ENCODE measurements at places on chromosomes 7 and 10. TPM values are rescaled to one million over a fixed set of nuclear protein-coding genes. Genes with fewer than 3 reads are reported as not detected.
A peak's percentile ranks its signal among the peaks of the same experiment; 100 is the strongest.

Gene IL15RA
- total RNA-seq = 1.2 TPM

Gene PLXDC2
- 16.0 TPM for total RNA-seq

Gene TMEM26
- not detected for total RNA-seq

Gene CABCOCO1
- not detected for total RNA-seq

Gene COG5
- total RNA-seq = 66.2 TPM

Gene GPRIN2
- 0.96 TPM for total RNA-seq

Gene IFIT2
- total RNA-seq = 0.86 TPM

Gene UTF1
- total RNA-seq = not detected

Gene FAM24A
- total RNA-seq = not detected

- no peak for DNase-seq
Observed at GRCh38 chr7:4265676-4266075, 416.4 kb upstream of the FOXK1 start.

DNA sequence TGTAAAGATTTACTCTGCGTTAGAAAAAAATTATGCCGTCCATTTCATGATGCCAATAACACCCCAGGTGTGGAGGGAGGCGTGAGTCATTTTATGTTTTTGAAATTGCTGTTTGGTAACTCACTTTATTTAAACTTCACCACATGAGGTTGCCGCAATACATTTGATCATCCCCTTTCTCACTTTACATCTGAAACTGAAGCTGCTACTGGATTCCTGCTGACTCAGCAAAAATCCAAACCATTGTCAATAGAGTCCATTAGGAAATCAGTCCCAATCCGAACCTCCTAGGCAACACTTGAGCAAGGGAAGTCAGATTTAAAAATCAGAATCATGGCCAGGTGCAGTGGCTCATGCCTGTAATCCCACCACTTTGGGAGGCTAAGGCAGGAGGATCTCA is 136.6 kb upstream of the SVIL start:
- no peak for DNase-seq

DNA sequence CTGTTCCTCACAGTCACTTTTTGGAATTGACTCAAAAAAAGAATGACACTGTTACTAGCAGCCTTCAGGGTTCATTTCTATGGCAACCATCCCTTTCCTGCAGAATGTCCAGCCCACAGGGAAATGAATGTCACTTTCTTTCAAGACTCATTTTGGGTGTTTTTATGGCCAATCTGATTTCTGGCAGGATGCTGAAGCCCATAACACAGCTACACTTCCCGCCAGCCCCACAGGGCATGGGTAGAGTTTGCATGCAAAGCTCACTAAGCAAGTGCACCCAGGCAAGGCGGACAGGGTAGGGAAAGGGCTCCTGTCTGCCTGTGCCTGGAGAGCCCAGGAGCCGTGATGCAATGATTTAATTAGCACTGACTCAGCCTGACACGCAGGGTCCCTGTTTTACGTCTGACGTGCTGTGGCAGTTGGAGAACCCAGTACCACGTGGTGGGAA is 26.1 kb upstream of the GPAM start:
- no peak for DNase-seq

- DNase-seq = no peak
Observed at GRCh38 chr10:86712317-86712707, 44.0 kb downstream of the LDB3 start.

GRCh38 chr10:2362331-2362730 is 625.0 kb upstream of the ADARB2 start:
- DNase-seq = no peak

DNA sequence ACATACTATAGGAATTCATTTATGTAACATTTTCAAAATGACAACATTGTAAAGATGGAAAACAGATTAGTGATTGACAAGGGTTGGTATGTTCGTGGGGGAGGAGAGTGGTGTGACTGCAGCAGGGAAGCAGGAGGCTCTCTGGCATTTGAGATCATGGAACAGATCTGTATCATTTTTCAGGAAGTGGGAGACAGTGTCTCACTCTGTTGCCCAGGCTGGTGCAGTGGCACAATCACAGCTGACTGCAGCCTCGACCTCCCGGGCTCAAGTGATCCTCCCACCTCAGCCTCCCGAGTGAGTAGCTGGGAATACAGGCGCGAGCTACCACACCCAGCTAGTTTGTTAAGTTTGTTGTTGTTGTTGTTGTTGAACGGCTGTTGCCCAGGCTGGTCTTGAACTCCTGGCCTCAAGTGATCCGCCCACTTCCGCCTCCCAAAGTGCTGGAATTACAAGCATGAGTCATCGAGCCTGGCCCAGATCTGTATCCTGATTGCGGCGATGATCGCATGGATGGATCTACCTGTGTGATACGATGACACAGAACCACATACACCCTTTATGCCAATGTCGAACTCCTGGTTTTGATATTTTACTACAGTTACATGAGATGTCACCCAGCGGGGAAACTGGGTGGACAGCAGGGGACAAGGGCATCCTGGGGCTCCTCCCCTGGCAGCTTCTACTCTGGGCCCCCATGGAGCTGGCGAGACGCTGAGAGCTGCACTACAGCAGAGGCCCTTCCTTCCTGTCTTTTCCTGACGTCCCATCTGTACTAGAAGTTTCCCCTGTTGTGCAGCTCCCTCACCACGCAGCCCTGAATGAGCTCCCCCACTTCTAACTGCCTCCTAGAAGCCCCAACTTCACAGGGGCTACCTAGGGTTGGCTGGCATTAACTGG is 12.3 kb upstream of the CYTH3 start:
- DNase-seq = peak; percentile 28

- DNase-seq = no peak
Observed at GRCh38 chr7:101114492-101114891, 12.4 kb upstream of the SERPINE1 start.

- DNase-seq = no peak
Observed at GRCh38 chr10:23535381-23535780, 96.5 kb downstream of the OTUD1 start.

GRCh38 chr7:44883961-44884620 is 1.2 kb downstream of the PURB start:
- peak; percentile 32 for DNase-seq

- DNase-seq = no peak
Observed at GRCh38 chr10:30840395-30841050, 191.1 kb downstream of the ZNF438 start.

DNA sequence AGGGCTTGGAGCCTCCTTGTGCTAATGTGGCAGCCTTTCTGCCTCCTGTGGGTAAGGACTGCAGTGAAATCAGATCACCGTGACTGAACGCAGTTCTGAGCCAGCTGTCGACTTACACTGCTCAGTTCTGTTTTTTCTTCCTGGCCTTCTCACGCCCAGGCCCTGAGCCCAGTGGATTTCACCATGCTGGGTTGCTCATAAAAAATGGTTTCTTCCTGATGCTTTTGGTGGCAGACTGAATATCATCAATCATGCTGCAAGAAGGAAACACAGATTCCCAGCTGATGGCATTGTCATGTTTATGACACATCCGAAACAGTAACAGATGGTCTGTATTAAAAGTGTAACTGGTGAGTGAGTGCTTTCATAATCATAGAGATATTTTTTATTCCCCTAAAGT is 389.6 kb downstream of the GALNT17 start:
- no peak for DNase-seq

GRCh38 chr7:7292608-7293007 is 110.3 kb downstream of the C1GALT1 start:
- DNase-seq = no peak

GRCh38 chr7:29605671-29606070 is 42.0 kb downstream of the PRR15 start:
- DNase-seq = no peak

GRCh38 chr10:122968698-122969097 is 11.5 kb upstream of the PSTK start:
- no peak for DNase-seq

- no peak for DNase-seq
Observed at GRCh38 chr7:133095119-133095671, 13.3 kb upstream of the CHCHD3 start.

- no peak for DNase-seq
Observed at GRCh38 chr10:99870123-99870730, 87.8 kb downstream of the ABCC2 start.

GRCh38 chr10:60338786-60339185 is 50.9 kb downstream of the ANK3 start:
- no peak for DNase-seq

GRCh38 chr10:77032188-77032570 is 605.4 kb downstream of the KCNMA1 start:
- no peak for DNase-seq

GRCh38 chr10:117134306-117135025 is 3.6 kb downstream of the VAX1 start:
- DNase-seq = no peak

DNA sequence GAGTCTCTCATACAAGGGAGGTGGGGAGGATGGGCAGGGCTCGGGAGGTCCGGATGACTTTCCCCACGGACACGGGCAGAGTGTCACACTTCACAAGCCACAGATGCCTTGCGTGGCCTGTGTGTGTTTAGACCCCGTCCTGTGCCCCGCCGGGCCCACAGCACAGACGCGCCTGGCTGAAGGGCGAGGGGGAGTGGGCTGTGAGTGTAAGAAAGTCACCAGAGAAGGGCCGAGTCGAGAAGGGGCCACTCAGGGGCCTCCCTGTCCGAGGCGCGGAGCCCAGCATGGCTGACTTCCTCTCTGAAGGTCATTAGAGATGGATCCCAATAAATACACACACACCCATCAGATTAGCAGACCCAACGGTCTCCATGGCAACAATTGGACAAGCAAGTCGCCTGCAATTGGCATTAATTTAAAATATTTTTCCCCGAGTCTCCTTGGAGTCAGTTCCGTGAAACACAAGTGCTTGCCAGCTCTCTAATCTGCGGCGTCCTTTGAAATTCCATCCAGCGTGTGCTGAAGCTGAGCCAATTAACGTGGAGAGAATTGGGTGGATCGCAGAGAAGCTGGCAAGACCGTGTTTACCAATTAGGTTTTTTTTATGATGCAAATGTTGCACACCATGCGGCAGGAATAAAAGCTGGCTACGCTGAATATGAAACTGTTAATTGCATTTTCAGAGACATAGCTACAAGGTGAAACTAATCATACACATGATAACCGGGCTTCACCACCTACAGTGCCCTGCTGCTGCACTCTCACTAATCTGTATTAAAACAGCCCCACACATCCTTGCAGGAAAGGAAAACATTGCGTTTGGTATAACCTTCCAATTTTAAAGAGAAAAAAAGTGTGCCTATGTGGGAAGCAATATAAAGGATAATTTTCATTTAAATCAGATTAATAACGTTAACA is 571.2 kb downstream of the PTPRN2 start:
- DNase-seq = no peak

DNA sequence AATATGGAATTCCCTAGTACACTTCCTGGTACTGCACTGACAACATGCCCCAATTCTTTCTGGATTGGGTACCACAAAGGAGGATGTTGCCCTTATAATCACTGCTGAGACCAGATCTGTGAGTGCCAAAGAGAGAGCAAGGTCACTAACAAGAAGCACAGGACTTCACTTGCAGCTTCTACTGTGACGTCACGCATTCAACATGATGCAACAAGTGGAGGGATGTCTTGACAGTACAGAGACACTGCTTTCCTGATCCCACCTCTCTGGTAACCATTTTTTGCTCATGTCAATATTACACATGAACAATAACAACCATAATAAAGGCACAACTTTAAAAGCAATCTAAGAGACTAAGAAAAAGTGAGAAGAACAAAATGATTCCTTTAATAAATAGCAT is 414.1 kb upstream of the LRRN3 start:
- no peak for DNase-seq

- DNase-seq = no peak
Observed at GRCh38 chr7:4739528-4739992, 35.9 kb upstream of the AP5Z1 start.

- DNase-seq = peak; percentile 81
Observed at GRCh38 chr10:75408911-75409885, 7.6 kb upstream of the ZNF503 start.

GRCh38 chr10:114871379-114871778 is 49.8 kb downstream of the FHIP2A start:
- no peak for DNase-seq

GRCh38 chr7:83574616-83575015 is 74.3 kb downstream of the SEMA3E start:
- no peak for DNase-seq

DNA sequence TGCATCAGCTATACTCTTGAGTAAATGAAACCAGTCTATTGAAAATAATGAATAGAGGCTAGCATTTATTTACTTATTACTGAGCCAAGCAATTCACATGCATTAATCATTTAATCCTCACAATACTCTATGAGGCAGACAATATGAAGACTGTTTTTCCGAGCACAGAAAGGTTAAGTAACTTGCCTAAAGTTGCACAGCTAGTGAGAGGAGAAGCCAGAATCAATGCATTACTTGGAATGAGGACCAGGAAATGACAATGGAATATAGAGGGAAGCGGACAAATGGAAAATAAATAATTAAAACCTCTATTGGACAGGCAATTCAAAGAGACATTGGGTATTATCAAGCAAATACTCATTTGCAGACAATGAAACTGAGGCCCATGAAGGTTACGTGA is 207.6 kb upstream of the PRKCQ start:
- no peak for DNase-seq
